ENCODE measurements at places on chromosomes 7 and 10.
A peak's percentile ranks its signal among the peaks of the same experiment; 100 is the strongest.

GRCh38 chr10:78658645-78659597, 409.8 kb upstream of the ZMIZ1 start:
- H3K27me3 ChIP-seq: no peaks in the 10 kb centered on the region
- H3K27ac ChIP-seq: no peak overlapping the region
- no peak overlapping the region for H3K4me3 ChIP-seq
- H3K4me1 ChIP-seq: peaks cover 4% of the 10 kb centered on the region
- no peak for DNase-seq

GRCh38 chr10:18260310-18260922, 120.2 kb downstream of the CACNB2 start:
- DNase-seq: no peak
- no peaks in the 10 kb centered on the region for H3K4me1 ChIP-seq
- no peaks in the 10 kb centered on the region for H3K36me3 ChIP-seq
- H3K27ac ChIP-seq: no peak overlapping the region
- H3K27me3 ChIP-seq: no peaks in the 10 kb centered on the region

- no peaks in the 10 kb centered on the region for H3K36me3 ChIP-seq
- H3K4me1 ChIP-seq: peaks cover 44% of the 10 kb centered on the region
- H3K4me3 ChIP-seq: peak overlapping the region; percentile 65
- H3K27ac ChIP-seq: peak overlapping the region; percentile 71
These were observed 3.8 kb downstream of the KAZALD1 start for GRCh38 chr10:101065481-101066145.

- peaks cover 42% of the 10 kb centered on the region for H3K27me3 ChIP-seq
- peak within 1 kb of the TSS; percentile 61 for H3K4me3 ChIP-seq
These were observed at the start of gene OGDHL for GRCh38 chr10:49761789-49762565. Gene OGDHL (minus strand): TSS chr10:49762323. CDS start chr10:49758592, 3,731 bp downstream.

Measured in heart left ventricle (tissue), 16 donors.